Activated T-cell treated with anti-CD3 and anti-CD28 coated beads for 24 hours (primary cell): ENCODE measurements at places on chromosomes 7 and 10.

GRCh38 chr7:27359181-27360125 is 116.9 kb downstream of the EVX1 start:
- DNase-seq: no peak

GRCh38 chr7:5429253-5429856 is 5.7 kb upstream of the TNRC18 start:
- no peak for DNase-seq

DNA sequence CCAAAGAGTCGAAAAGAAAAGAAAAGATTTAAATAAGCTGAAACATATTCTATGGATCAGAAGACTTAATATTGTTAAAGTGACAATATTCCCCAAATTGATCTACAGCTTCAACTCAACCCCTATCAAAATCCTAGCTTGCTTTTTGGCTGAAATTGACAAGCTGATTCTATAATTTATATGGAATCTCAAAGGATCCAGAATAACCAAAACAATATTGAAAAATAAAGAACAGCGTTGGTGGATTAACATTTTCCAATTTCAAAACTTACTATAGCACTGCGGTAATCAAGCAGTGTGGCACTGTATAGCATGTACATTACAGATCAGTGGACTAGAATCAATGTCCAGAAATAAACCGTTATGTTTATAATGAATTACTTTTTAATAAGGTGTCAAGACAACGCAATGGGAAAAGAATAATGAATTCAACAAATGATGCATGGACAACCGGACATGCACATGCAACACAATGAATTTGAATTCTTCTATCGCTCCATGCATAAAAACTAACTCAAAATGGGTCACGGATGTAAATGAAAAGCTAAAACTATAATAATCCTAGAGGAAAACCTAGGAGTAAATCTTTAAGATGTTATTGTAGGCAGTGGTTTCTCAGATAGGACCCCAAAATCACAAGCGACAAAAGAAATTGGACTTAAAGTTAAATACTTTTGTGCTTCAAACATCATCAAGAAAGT is 1.6 kb upstream of the ALOX5 start:
- DNase-seq: no peak

DNA sequence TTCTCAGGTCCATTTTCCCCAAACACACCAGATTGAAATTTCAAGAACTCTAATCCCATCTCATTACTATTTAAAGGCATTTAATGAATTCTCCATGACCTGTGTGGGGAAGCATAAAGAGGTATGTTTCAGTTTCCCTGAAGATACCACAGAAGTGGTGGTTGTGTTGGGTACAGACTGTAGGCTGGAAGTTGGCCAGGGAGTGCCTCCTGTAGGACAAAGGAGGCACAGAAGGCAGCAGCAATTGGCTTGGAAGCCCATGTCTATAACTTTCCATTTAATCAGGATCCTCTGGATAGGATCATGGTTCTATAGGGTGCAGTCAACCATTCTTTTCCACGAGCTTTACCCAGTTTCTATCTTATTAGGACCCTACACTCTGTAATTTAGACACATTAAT is 8.6 kb upstream of the BET1 start:
- DNase-seq: no peak

DNA sequence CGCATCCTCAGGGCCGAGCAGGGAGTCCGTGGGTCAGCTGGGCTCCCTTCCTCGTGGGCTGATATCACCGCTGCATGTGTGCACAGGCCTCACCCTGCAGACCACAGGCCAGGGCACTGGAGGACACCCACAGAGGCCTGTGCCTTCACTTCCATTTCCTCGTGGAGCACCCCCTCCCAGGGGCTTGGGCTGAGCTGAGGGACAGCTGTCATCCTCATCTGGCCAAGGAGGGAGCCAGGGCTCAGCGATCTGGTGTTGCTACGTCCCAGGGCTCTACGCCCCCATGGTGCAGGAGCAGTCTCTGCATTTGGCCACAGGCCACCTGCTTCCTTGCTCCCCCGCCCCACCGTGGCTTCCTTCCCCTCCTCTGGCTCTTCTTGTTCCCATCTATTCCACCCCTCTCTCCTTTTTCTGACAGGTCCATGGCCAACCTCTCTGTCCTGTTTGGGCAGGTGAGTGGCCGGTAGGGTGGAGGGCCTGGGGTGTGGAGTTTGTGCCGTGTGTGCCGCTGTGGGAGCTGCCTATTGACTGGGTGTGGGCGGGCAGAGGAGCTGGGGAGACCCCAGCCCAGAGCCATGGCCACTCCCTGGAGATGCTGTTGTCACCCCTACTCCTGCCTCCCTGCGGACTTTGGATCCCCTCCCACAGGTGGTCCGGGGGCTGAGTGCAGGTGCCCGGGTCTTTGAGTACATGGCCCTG is 8.3 kb upstream of the ASIC3 start:
- no peak for DNase-seq

- DNase-seq: no peak
Observed at GRCh38 chr7:20578257-20578771, 37.2 kb upstream of the ABCB5 start.

DNA sequence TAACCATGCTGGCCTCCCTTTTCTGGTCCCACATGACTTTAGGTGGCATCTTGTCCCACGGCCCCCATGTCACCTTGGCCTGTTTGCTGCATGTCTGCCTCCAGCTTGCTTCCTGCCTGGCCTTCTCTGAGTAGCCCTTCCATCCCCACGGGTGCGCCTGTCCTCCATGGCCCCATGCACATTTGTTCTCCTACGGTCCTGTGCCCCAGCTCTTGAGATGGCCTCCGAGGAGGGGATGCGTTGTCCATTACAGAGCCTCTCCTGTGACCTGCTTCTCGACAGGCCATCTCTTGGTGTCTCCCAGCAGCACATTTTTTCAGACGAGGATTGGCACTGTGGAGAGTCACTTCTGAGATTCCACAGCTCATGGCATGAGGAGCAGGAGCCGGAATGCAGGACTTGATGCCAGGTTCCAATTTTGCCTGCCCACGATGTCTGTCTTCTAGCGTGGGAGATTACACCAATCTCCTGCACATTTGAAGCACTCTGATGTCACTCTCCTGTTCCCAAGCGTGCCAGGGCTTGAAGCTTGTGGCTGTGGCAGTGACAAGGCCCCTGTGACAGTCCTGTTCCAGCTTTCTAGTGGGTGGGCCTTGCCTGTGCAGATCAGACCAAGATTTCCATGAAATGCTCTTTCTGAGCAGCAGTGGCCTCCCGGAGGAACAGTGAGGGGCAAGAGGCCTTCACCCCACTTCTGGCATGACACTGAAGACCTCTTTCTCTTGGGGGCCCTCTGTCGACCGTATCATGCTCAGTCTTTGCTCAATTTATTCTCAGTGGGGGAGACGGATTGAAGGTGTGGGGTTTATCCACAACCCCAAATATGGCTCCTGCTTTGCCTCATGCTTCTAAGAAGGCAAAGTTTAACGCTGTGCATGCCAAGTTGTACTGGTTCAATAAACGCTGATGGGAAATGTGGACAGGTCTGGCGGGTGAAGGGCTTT is 13.4 kb downstream of the WDFY4 start:
- no peak for DNase-seq

DNA sequence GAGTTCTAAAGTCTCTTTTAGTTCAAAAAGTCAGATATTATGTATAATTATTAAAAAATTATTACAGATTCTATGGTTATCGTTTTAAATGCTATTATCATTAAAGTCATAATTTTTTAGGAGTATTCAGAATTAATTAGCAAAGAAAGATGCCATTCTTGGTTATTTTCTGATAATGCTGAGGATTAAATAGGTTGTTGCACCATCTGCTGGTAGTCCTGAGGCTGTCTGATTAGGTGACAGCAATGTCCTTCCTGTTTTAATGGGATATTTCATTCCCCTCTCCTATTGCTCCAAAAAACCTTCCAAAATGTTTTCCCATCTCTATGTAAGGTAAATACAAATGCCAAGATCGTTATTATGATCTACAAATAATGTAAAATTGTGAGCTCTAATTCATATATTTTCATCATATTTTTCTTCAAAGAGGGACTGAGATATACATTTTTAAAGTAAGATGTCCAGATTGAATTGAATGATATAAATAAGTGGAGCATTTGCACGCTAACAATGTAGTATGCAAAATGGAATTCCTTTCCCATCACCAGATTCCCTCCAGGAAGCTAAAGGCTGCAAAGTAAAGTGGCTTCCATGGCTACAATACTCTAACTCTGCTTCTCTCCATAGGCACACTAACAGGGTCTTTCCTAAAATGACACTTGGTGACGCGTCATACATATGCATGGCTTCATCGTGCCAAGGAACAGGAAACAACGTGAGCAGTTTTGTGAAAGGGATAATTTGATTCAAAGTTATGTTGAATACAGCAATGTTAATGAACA is 58.8 kb upstream of the AKR1E2 start:
- no peak for DNase-seq

DNA sequence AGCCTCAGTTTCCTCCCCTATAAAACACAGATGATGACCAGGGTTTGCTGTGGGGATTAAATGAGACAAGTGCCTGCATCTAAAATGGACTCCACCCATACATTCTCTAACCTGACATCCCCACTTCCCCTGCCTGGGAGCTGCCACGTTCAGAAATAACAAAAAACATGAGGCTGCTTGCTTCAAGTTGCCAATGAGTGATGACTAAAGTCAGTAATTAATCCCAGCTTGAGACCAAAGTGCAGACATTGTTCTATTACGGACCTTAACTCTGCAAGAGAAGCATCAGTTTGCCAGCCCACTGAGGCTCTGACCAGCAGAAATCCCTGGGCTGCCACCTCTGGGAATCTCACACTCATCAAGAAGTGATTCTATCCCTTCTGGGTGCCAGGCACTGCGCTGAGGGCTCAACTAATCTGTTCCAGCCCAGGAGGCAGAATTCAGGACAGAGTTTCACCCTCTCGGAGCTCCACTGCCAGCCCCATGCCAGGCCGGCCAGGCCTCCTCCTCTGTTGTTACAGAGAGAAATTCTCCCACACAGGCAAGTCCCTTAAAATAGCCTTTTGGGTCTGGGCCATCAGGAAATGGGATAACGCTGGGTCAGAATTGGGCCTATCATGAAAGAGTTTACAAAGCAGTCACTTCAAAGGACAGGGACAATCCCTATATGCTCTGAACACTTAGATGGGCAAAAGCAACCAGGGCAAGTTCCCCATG is 11.4 kb downstream of the SH3PXD2A start:
- no peak for DNase-seq

- DNase-seq: no peak
Observed at GRCh38 chr10:17316488-17317170, 88.6 kb downstream of the VIM start.

- no peak for DNase-seq
Observed at GRCh38 chr7:103809229-103809994, 180.0 kb downstream of the RELN start.

- DNase-seq: no peak
Observed at GRCh38 chr7:109354552-109354951, 784.9 kb downstream of the DNAJB9 start.

- DNase-seq: no peak
Observed at GRCh38 chr7:75984130-75985008, 10.0 kb downstream of the TMEM120A start.

- DNase-seq: no peak
Observed at GRCh38 chr10:113037218-113037617, 87.2 kb downstream of the TCF7L2 start.

- no peak for DNase-seq
Observed at GRCh38 chr10:13417459-13418126, 69.5 kb upstream of the SEPHS1 start.

DNA sequence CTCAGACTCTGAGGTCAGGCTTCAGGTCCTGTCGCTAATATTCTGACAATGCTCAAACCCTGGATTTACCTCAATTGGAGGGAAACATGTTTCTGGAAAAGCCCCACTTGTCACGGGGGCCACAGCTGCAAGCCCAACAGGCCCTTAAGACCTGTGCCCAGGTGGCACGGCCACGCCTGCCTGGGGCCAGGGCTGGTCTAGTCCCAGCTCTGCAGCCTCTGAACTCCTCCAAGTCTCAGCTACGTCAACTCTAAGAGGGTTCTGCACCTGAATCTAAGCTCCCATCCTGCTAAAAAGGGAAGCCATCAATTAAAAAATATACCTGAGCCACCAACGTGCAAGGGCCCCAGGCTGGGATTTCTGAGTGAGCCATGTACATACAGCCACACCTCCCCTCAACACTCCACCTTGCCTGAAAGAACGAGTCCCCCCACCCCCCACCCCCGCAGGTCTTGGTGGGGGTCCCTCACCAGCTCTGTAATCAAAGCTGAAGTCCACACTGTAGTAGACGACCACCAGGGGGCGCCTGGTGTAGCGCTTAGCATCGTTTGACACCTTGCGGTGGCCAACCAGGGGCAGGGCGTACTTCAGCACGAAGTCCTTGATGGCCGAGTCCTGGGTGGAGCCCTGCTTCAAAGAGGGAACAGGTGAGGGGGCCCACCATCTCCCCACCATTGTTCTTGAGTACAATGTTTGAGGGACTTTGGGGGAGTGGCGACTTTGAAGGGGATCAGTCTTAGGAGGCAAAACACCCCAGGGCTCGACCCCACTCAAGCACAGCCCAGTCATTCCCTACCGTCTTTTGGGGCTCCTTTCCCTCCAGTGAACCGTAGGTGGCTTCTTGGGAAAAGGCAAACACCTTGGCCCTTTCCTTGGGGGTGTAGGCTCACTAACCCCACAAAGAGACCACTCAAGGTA is 22.6 kb downstream of the PDIA4 start:
- peak; percentile 65 for DNase-seq

DNA sequence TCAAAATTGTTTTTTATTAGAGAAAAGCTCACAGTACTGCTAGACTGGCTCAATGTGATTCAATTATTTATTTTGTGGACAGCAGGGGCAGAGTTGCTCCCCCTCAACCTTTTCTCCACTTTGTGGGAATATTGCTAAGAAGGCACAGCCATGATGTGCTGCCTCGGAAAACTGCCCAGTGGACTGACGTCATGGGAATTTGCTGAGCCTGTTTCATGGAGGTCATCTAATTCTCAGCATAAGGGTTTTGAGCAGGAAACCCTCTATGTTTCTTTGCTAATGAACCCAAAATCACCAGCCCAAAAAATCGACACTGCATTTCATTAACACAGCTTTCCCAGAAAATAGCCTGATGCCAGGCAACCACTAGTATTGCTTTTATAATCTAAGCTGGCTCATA is 228.8 kb upstream of the FAM3C start:
- DNase-seq: no peak

GRCh38 chr10:51397695-51398094 is 301.7 kb downstream of the CSTF2T start:
- no peak for DNase-seq

DNA sequence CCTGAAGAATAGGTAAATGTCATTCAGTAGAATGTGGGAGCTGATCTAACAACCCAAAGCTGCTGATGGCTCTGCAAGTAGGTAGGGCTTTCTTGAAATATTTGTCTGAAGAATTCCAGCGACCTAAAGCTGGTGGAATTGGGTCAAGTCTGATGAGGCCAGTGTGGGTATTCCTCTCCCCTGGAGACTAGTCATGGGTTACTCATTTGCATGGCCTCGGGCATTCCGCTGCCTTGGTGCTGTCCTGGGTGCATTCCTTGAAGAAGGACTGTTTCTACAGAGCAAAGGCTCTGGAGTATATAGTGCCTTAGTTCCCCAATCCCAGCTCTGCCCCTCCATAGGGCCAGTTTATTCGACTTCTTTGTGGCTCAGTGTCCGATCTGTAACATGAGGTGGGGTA is 19.2 kb downstream of the PDK4 start:
- no peak for DNase-seq

- DNase-seq: no peak
Observed at GRCh38 chr10:6033954-6034353, 28.2 kb downstream of the IL2RA start.

- DNase-seq: no peak
Observed at GRCh38 chr10:104142081-104142480, 20.1 kb downstream of the SFR1 start.
